Gastrocnemius medialis (tissue), 4 donors: ENCODE measurements at places on chromosomes 1 and 21. TPM values are rescaled to one million over a fixed set of nuclear protein-coding genes. Genes with fewer than 3 reads are reported as not detected.

GRCh38 chr1:88774151-88774556 lies 90.1 kb downstream of the PKN2 start:
- DNase-seq: no peak

GRCh38 chr1:173287785-173288184 lies 80.7 kb upstream of the TNFSF4 start:
- no peak for DNase-seq

- DNase-seq: no peak
Observed at GRCh38 chr1:85700422-85700821, 7.8 kb downstream of the ZNHIT6 start.

DNA sequence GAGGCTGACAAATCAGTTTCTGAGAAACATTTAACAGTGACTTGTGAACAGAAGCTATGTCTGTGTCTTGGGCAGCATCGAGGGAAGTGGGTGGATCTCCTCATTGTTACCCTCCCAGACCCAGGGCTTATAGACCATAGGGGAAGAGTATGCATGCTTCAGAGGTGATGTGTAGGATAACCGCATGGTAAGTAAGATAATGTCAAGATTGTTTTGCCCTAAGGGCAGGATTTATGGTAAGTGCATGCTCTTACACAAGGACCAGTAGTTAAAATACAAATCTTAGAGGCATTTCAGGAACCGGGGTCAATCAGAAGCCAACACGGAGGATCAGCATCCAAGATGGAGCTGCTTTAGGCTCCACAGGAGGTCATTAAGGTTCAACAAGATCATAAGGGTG lies 7.7 kb upstream of the PRMT2 start:
- DNase-seq: no peak

DNA sequence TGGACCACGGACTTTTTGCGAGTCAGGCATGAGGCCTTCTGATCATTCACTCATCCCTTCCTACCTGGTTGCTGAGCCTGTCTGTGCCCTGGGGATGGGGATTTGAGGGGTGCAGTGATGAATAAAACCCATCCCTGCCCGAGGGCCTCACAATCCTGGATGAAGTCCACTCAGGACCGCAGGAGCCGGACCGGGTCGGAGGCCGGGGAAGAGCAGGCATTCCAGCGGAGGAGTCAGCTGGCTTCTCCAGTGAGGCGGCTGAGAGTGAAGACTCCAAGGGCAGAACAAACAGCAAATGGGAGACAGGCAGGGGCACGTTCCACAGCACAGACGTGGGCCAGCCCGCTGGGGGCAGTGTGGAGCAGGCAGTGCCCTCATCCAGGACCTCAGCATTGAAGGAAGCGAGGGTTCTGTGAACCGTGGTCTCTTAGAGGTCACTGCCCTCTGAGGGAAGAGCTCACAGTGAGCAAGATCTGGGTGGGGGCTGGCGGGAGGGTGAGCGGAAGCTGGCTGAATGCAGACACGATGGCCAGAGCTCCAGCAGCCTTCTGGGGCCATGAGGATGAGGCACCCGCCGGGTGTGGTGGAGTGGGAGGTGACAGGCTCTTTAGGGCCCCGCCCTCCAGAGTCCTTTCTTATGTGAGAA lies 10.9 kb upstream of the LRRC3 start:
- no peak for DNase-seq

- no peak for DNase-seq
Observed at GRCh38 chr1:42431514-42431913, 24.3 kb downstream of the ZMYND12 start.

DNA sequence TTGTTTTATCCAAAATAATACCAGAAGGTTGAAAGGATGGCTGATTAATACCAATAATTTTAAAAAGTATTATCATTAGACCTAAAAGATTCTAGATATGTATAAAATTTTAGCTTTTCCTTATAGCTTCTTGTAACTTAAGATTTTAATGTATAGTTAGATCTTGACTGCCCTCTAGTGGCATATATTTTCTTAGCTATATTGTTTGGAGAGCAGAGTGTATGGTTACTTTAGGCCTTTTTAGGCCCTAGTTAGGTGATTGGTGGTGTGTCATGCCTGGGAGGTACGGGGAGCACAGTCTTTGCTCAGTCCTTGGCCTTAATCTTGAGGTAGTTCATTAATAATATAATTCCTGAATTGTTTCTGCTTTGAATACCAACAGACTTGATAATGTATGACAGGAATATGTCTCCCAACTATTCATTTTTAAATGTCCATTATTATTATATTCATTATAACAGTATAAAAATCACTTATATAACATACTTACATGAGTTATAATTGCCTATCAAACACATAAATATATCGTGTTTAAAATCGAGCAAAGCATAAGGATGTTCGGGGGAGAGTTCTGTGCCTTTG lies 328.4 kb downstream of the ZP4 start:
- DNase-seq: no peak

DNA sequence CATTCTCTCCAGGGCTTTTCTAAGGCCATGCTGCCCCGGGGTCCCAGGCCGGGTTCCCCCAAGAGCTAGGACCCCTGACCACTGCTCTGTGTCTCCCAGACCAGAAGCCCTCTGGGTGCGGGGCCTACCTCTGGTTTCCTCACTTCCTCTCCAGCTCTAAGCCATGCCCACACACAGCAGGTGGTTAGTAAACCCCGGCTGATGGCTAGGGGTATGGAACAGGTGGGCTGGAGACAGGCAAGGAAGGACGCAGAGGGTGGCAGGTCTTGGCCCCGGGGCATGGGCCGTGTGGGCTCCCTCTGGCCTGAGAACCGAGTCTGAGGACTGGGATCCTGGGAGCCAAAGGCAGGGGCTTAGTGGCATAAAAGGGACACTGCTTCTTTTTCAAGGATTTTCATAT lies 15.9 kb upstream of the PLCH2 start:
- no peak for DNase-seq

GRCh38 chr1:190176776-190177175 lies 300.9 kb downstream of the BRINP3 start:
- no peak for DNase-seq

GRCh38 chr1:198258491-198258890 lies 101.7 kb downstream of the NEK7 start:
- no peak for DNase-seq

DNA sequence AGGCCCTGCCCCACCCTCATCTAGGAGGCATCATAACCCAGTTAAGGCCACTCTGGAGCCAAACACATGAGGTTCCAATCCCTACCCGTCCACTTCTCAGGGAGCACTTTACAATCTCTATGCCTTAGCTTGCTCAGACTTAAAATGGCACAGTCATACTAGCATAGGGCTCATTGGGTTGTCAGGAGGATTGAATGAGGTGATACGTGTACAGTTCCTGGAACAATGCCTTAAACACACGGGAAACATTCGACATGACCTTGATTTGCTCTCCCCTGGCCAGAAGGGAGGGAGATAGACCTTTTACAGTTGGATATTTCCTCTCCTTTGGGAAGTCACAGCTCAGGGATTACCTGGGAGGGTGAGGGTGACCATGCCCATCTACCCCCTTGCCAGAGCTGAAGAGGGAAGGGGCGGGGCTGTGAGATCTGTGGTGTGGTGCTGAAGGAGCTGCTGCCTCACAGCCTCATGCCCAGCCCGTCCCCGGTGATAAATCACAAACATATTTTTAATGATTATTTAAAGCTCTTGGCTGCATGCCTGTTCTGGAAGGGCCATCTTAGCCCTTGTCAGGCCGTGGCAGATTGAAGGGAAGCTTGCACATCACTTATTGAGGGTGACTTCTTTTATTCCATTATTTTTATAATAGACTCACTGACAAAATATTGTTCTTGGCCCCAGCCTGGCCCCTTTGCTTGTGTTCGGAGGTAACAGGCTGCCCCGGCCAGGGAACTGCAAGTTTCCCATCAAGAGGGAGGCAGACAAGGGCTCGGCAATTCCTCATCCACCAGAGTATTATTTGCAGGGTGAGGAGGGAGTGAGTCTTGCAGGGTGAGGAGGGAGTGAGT lies 83.4 kb downstream of the FOXD2 start:
- no peak for DNase-seq

- DNase-seq: no peak
Observed at GRCh38 chr1:72283022-72283306, 625 bp upstream of the NEGR1 start.

DNA sequence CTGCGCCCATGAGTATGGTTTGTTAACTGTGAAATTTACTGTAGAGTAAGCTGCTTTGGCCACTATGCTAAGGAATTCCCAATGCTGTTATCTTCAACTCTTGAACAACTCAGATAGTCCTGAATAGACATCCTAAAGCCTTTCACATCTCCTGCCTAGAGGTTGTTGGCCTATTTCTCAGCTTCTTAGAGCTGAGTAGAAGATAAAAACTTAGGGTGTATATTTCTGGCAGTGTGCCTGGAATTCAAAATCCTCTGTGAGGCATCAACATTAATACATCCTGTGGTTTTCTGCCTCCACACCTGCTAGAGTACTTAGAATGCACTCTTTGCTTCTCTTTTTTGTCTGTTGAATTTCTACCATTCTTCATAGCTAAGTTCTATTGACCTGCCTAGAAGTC lies 45.8 kb upstream of the RC3H1 start:
- no peak for DNase-seq

GRCh38 chr1:24481843-24482610 lies 20.6 kb upstream of the RCAN3 start:
- no peak for DNase-seq

DNA sequence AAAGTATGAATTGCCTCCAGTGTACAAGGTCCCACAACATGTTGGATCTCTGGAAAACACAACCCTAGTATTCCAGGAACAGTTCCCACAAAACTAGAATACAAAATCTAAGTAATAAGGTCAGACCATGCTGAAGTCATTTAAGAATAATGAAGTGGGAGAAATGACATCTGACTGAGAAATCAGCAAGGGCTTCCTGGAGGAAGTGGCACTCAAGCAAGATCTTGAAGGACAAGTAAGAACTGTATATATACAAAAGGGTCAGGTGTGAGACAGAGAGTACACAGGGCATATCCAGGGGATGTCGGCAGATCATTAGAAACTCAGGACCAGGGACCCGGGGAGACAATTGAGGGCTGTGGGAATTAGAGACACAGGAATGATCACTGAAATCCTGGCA lies 18.7 kb downstream of the MIS18A start:
- DNase-seq: no peak

DNA sequence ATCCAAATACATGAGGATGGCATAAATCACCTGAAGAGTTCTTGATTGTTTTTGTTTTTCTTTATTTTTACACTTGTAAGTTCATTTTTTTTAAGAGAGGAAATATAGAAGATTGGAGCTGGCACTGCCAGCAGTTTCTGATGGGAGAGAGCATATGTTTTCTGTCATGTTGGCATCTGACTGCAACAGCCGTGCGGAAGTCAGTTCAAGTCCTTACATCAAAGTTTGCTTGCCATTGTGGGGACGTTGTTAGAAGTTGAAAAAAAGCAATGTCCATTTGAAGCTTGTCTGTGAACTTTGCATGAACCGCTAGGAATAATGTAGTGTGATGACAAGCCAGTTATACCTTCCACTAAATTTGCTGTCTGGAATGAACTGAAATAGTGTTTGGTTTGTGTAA lies 126.5 kb upstream of the USH2A start:
- DNase-seq: no peak

GRCh38 chr21:45261093-45261492 lies 26.6 kb downstream of the POFUT2 start:
- DNase-seq: no peak

GRCh38 chr1:153520818-153521476 lies 14.8 kb downstream of the S100A6 start:
- no peak for DNase-seq

GRCh38 chr1:154935749-154936554 lies 567 bp downstream of the PMVK start:
- DNase-seq: no peak

The RBP7 gene
- total RNA-seq: 14.2 TPM

The SLAMF9 gene
- total RNA-seq: not detected

The SLC66A1 gene
- total RNA-seq: 13.9 TPM

The CAMK1G gene
- total RNA-seq: not detected

The TEKT2 gene
- total RNA-seq: not detected

The HLCS gene
- 18.1 TPM for total RNA-seq

The RAP1GAP gene
- 0.75 TPM for total RNA-seq

The BNIPL gene
- 0.13 TPM for total RNA-seq

The BRINP3 gene
- total RNA-seq: 0.20 TPM

The IGSF9 gene
- total RNA-seq: not detected

The FNDC10 gene
- 0.94 TPM for total RNA-seq

The LMOD1 gene
- 25.6 TPM for total RNA-seq

The SPRR5 gene
- not detected for total RNA-seq

The SPRR2A gene
- not detected for total RNA-seq

The TMEM82 gene
- total RNA-seq: not detected

The SIPA1L2 gene
- total RNA-seq: 3.1 TPM

The UBXN10 gene
- total RNA-seq: 4.3 TPM

The CFAP141 gene
- not detected for total RNA-seq

The CENPS gene
- total RNA-seq: 2.6 TPM

The PCP4 gene
- total RNA-seq: not detected

The SYTL1 gene
- total RNA-seq: 0.66 TPM
